Left ventricle myocardium inferior (tissue), 1 donor: ENCODE measurements at places on chromosomes 2 and 18.
A peak's percentile ranks its signal among the peaks of the same experiment; 100 is the strongest.

DNA sequence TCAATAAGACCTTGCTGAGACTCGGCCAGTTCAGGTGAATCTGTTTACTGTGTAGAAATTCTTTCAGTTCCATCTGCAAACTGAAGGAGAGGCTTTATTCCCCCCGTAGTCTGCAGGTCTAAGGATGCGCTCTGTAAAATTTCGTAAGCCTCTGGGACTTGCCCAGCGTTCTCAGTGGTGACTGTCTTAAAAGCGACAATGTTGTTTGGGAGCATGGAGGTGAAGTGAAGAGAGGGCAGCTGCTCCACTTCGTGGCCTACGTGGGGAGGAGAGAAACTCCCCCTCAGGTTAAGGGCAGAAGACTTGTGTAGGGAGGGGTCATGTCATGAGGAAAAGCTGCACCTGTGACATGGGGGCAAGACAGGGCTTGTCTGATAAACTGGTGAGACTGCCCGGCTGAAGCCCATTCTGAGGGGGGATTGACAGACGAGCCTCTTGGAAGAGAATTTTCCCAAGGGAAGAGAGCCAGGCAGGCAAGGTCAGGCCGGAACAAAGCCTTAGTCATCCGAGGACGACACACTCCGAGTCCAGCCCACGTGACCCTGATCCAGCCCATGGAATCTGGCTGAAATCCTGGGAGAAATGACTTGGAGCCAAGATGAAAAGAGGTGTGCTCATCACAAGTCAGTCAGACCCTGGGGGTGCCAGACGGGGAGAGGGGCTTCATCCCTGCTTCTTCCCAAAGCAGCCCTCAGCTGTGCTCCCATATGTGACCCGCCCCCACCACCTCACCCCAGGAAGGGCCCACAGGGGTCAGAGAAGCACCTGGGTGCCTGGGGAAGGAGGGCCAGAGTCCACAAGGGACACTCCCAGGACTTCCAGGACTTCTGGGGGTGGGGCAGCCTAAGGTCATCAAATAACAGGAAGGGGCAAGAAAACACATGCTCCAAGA, 88.5 kb upstream of the SH3BP4 start:
- no peaks in the 10 kb centered on the region for H3K27me3 ChIP-seq
- H3K4me3 ChIP-seq: no peak overlapping the region
- peak; percentile 25 for DNase-seq
- peaks cover 29% of the 10 kb centered on the region for H3K4me1 ChIP-seq

- H3K27me3 ChIP-seq: no peaks in the 10 kb centered on the region
- H3K4me3 ChIP-seq: no peak overlapping the region
- DNase-seq: no peak
- H3K4me1 ChIP-seq: peaks cover 11% of the 10 kb centered on the region
- H3K36me3 ChIP-seq: no peaks in the 10 kb centered on the region
- no peak overlapping the region for H3K27ac ChIP-seq
These were observed 159.4 kb downstream of the DIS3L2 start for GRCh38 chr2:232120911-232121310.

DNA sequence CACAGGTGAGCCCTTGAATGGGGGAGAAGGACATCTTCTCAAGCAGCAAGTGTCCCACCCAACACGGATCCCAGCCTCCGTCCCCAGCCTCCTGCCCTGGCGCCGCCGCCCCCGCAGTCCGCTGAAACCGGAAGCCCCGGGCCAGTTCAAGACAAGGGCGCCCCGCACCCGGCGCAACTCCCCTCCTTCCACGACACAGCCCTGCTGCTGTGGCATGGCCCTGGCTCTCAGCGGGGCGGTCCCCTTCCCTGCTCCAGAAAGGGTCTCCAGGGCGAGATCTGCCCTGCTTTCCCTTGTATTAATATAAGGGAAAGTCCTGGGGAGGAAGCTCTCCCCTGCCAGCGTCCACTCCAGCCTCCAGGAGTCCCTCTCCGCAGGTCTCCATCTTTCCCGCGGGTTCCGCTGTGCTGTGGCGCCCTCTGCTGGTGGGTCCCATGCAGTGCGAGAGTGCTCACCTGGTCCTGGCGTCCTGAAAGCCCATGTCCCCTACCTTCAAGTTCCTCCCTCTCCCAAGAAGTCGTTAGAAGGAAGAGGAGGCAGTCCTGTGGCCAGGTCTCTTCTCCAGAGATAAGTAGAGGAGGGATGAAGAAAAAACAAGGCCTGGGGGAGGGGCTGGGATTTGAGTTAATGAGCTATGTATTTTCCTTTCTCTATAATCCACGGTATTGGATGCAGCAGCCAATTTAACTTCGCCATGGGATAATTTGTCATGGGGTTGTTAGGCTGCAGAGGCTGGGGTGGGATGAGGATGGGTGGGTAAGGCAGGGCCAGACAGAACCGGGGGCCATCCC, 176.0 kb downstream of the SMAD2 start:
- H3K36me3 ChIP-seq: no peaks in the 10 kb centered on the region
- H3K27ac ChIP-seq: no peak overlapping the region
- H3K4me3 ChIP-seq: no peak overlapping the region
- no peak for DNase-seq

DNA sequence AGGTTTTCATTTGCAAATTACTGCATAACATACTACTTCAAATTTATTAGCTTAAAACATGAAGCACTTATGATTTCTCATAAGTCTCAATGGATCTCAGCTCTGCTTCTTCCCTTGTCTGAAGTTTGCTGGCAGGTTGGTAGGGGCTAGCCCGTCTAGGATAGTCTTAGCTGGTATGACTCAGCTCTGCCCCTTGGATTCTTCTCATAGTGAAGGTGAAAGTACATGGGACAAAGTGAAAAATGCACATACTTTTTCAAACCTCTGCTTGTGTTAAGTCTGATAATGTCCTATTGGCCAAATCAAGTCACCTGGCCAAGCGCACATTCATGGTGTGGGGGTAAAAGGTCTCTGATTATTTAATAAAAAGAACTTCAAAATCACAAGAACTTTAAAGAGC, 184.8 kb upstream of the VWC2L start:
- no peaks in the 10 kb centered on the region for H3K36me3 ChIP-seq
- no peak overlapping the region for H3K27ac ChIP-seq
- no peak for DNase-seq
- H3K27me3 ChIP-seq: no peaks in the 10 kb centered on the region
- H3K4me3 ChIP-seq: no peak overlapping the region

- H3K4me3 ChIP-seq: no peak overlapping the region
- no peaks in the 10 kb centered on the region for H3K4me1 ChIP-seq
- H3K36me3 ChIP-seq: no peaks in the 10 kb centered on the region
- DNase-seq: no peak
These were observed 52.0 kb upstream of the COL3A1 start for GRCh38 chr2:188922191-188922590.

GRCh38 chr2:233698740-233699139, 6.0 kb downstream of the UGT1A6 start:
- H3K4me1 ChIP-seq: no peaks in the 10 kb centered on the region
- H3K4me3 ChIP-seq: no peak overlapping the region
- H3K36me3 ChIP-seq: no peaks in the 10 kb centered on the region
- DNase-seq: no peak
- peaks cover 5% of the 10 kb centered on the region for H3K27me3 ChIP-seq

- peaks cover 21% of the 10 kb centered on the region for H3K27me3 ChIP-seq
- H3K27ac ChIP-seq: no peak overlapping the region
- H3K4me3 ChIP-seq: no peak overlapping the region
These were observed 69.8 kb downstream of the POU3F3 start for GRCh38 chr2:104923665-104924064.

DNA sequence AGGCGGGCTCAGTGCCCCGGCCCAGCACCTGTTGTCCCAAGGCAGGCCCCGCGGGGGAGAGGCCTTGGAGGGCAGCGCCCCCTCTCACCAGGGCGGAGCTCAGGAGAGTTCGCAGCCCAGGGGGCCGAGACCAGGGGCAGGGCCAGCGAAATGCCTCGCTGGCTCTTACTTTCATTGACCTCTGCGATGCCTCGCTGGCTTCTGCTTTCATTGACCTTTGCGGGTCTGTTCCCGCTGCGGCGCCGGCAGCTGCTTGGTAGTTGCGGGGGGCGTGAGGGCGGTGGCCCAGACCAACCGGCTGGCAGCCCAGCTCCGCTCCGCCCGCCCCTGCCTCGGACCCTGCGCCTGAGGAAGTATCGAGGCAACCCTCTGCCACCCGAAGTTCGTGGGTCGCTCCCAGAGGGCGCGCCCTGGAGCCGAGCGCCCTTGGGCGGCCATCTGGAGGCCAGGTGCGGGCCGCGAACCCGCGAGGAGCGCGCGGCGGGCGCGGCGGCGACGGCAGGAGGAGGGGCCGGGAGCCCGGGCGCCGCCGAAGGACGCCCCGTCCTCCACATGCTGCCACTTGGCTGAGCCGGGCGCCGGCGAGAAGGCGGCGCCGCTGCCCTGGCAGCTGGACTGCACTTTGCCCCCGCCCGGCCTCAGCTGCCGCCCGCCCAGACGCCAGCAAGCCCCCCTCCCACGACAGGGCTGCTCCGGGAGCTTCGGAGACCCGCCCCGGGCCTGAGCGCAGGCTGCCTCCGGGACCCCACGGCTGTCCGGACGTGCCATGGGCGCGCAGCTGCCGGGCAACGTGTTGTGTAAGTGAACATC, 118.0 kb upstream of the MSTN start:
- peak overlapping the region; percentile 98 for H3K27ac ChIP-seq
- H3K4me3 ChIP-seq: peak overlapping the region; percentile 84
- H3K36me3 ChIP-seq: no peaks in the 10 kb centered on the region

DNA sequence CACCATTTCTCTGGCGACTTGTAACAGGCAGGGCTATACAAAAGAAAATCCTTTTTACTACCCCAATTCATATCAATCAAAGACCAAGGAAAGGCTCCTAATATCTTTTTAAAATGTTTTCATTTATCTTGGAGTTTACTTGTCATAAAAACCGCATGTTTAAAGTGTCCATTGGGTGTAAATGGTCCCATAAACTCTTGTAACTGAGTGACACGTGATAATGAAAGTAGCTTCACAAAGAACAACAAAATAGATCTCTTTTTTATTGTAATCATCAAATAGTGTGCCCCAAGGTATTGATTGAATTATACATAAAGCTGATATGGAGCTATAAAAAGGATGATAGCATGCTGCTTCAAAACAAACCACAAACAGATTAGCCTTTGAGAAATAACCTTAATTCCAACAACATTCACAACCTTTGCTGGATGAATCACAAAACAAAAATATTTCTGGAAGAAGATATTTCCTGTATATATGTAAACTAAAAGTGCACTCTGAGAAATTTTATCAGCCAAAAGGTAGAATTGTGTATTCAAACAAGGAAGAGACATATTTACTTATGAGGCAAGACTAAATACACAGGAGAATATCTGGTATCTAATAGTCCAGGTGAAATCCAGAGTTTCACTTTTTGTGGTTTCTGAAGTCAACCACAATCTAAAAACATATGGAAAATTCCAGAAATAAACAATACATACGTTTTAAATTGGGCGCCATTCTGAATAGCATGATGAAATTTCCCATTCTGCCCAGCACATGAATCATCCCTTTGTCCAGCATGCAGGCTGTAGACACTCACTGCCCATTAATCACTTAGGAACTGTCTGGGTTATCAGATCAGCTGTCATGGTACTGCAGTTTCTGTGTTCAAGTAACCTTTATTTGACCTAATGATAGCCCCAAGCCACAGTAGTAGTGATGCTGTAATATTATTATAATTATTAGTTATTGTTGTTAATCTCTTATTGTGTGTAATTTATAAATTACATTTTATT, 237.5 kb downstream of the PIK3C3 start:
- no peak overlapping the region for H3K27ac ChIP-seq
- H3K36me3 ChIP-seq: no peaks in the 10 kb centered on the region

DNA sequence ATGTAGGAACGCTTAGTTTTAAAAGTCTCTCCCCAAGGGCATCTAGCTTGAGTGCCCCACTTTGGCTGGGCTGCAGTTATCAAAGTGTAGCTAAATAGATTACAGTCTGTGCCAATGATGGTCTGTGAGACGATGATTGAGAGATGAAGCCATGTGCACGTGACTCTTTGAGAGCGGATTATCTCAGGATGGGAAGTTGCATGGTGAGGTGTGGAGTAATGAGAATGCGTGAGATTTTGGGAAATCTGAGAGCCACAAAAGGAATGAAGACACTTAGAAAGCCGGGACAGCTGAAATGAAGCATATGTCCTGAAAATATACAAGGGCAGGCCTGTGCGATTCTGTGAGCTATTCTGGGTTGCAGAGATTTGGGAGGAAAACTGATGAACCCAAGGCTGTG, 370.0 kb downstream of the TGIF1 start:
- peaks cover under 1% of the 10 kb centered on the region for H3K27me3 ChIP-seq
- no peak overlapping the region for H3K4me3 ChIP-seq
- H3K4me1 ChIP-seq: no peaks in the 10 kb centered on the region
- no peak for DNase-seq

DNA sequence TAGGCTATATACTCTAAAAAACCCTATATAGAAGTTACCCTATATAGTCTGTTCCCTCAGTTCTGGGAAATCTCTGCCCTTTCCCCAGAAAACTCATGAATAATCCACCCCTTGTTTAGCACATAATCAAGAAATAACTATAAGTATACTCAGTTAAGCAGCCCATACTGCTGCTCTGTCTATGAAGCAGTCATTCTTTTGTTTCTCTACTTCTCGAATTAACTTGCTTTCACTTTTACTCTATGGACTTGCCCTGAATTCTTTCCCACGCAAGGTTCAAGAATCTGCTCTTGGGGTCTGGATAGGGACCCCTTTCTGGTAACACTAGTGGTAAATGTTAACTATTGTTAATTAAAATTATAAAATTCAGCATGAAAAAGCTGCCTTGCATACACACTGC, 17.4 kb upstream of the AP1S3 start:
- H3K4me3 ChIP-seq: no peak overlapping the region
- no peaks in the 10 kb centered on the region for H3K27me3 ChIP-seq
- no peak for DNase-seq
- H3K4me1 ChIP-seq: no peaks in the 10 kb centered on the region
- H3K27ac ChIP-seq: no peak overlapping the region

DNA sequence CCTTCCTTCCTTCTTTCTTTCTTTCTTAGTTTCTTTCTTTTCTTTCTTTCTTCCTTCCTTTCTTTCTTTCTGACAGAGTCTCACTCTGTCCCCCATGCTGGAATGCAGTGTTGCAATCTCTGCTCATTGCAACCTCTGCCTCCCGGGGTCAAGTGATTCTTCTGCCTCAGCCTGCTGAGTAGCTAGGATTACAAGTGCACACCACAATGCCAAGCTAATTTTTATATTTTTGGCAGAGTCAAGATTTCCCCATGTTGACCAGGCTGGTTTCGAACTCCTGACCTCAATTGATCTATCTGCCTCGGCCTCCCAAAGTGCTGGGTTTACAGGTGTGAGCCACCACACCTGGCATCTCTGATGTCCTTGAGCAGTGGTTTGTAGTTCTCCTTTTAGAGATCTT, 48.5 kb downstream of the IL1R2 start:
- H3K27me3 ChIP-seq: peaks cover 48% of the 10 kb centered on the region
- no peak overlapping the region for H3K27ac ChIP-seq
- peaks cover 26% of the 10 kb centered on the region for H3K4me1 ChIP-seq
- no peak for DNase-seq

DNA sequence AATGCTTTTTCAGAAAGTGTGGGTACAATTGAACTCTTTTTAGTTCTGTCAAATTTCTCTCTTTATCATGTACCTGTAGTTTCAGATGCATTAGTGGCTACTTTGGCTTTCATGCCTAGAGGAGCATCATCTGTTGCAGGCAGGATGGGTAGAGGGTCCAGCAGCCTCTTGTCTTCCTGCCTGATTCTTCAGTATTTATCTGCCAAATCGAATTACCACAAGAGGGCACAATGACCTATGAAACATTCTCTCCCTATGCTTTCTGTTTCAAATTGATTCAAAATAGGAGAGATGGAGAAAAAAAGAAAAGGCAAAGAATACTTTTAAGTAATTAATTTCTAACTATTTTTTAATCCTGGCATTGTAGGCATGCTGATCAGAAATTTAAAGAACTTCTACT, 477.2 kb downstream of the TRIB2 start:
- DNase-seq: no peak
- no peak overlapping the region for H3K27ac ChIP-seq
- H3K4me1 ChIP-seq: no peaks in the 10 kb centered on the region
- no peak overlapping the region for H3K4me3 ChIP-seq
